T-cell (primary cell): ENCODE measurements at places on chromosomes 1 and 21.
A peak's percentile ranks its signal among the peaks of the same experiment; 100 is the strongest.

GRCh38 chr1:47563201-47563600, 125.4 kb downstream of the FOXD2 start:
- no peak overlapping the region for H3K27ac ChIP-seq
- DNase-seq = no peak
- H3K27me3 ChIP-seq = no peaks in the 10 kb centered on the region
- H3K36me3 ChIP-seq = no peaks in the 10 kb centered on the region
- no peaks in the 10 kb centered on the region for H3K4me1 ChIP-seq

DNA sequence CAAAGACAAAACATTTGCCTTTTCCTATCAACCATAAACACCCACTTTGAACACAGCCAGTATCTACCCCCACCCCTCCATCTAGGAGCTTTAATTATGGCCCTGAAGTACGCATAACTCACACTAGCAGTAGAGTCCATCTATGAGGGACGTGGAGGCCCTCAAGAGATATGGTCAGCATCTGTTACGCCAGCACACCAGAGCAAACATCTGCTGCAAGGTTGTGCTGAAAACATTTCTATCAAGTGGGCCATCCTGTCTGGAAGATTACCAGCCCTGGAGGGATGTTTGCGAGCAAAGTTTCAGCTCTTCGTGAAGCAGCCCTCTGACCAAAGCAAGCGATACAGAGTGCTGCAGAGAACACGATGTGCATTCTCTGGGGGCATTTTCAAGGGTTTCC, 74.6 kb downstream of the SLC45A1 start:
- H3K27ac ChIP-seq = no peak overlapping the region
- DNase-seq = no peak
- peaks cover 30% of the 10 kb centered on the region for H3K4me1 ChIP-seq
- H3K36me3 ChIP-seq = peaks cover 4% of the 10 kb centered on the region

- H3K36me3 ChIP-seq = no peaks in the 10 kb centered on the region
- H3K4me1 ChIP-seq = peaks cover 7% of the 10 kb centered on the region
- peak; percentile 42 for DNase-seq
- peak overlapping the region; percentile 21 for H3K4me3 ChIP-seq
- peak overlapping the region; percentile 60 for H3K27ac ChIP-seq
Measured at GRCh38 chr1:194289569-194290266, 1103.3 kb upstream of the B3GALT2 start.

GRCh38 chr21:40555021-40555528, 291.9 kb downstream of the DSCAM start:
- H3K27me3 ChIP-seq = no peaks in the 10 kb centered on the region
- no peak overlapping the region for H3K27ac ChIP-seq
- DNase-seq = no peak
- H3K4me3 ChIP-seq = no peak overlapping the region

- H3K36me3 ChIP-seq = no peaks in the 10 kb centered on the region
- H3K4me3 ChIP-seq = no peak overlapping the region
- peaks cover 9% of the 10 kb centered on the region for H3K4me1 ChIP-seq
- peaks cover 7% of the 10 kb centered on the region for H3K27me3 ChIP-seq
- DNase-seq = no peak
- H3K27ac ChIP-seq = no peak overlapping the region
Measured at GRCh38 chr1:161730050-161730564, 8.8 kb downstream of the FCRLB start.

GRCh38 chr1:192959657-192960186, 99.4 kb downstream of the UCHL5 start:
- H3K4me1 ChIP-seq = no peaks in the 10 kb centered on the region
- no peak overlapping the region for H3K27ac ChIP-seq
- no peak overlapping the region for H3K4me3 ChIP-seq
- no peaks in the 10 kb centered on the region for H3K36me3 ChIP-seq
- no peak for DNase-seq

DNA sequence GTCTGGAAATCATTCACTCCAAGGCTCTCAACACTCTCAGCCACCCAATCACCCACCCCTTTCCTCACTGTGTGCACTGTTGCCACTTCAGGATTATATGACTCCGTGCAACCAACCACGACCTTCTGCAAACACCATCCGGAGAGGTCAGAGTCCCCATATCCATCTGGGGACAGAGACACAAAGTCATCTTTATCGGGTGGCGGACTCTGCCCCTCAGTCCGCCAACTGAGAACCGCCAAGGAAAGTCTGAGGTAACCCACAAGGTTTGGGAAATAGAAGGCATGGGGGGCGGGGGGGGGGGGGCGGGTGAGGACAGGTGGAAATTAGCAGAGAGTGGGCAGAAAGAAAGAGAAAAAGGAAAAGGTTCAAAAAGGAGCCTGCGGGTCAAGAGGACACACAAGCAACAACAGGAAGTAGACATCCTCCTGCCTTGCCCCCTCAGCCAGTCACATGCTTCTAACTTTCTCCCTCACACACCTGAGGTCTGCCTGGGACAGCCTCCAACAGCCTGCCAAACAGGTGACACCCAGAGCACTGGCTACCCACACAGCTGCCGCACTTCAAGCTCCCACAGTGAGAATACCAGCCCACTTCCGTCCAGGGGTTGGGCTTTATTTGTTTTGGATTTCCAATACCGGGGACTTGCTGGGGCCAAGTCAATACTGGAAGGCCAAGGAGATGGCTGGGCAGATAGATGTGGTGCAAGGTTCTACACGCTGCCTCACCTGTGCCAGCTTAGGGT, 58.1 kb downstream of the SSBP3 start:
- peaks cover 10% of the 10 kb centered on the region for H3K36me3 ChIP-seq
- no peak overlapping the region for H3K27ac ChIP-seq
- DNase-seq = no peak
- no peaks in the 10 kb centered on the region for H3K27me3 ChIP-seq
- peaks cover 35% of the 10 kb centered on the region for H3K4me1 ChIP-seq

GRCh38 chr1:100931716-100932115, 35.8 kb downstream of the SLC30A7 start:
- H3K27ac ChIP-seq = peak overlapping the region; percentile 59
- no peak overlapping the region for H3K4me3 ChIP-seq
- H3K4me1 ChIP-seq = peaks cover 13% of the 10 kb centered on the region
- H3K27me3 ChIP-seq = no peaks in the 10 kb centered on the region
- no peak for DNase-seq

DNA sequence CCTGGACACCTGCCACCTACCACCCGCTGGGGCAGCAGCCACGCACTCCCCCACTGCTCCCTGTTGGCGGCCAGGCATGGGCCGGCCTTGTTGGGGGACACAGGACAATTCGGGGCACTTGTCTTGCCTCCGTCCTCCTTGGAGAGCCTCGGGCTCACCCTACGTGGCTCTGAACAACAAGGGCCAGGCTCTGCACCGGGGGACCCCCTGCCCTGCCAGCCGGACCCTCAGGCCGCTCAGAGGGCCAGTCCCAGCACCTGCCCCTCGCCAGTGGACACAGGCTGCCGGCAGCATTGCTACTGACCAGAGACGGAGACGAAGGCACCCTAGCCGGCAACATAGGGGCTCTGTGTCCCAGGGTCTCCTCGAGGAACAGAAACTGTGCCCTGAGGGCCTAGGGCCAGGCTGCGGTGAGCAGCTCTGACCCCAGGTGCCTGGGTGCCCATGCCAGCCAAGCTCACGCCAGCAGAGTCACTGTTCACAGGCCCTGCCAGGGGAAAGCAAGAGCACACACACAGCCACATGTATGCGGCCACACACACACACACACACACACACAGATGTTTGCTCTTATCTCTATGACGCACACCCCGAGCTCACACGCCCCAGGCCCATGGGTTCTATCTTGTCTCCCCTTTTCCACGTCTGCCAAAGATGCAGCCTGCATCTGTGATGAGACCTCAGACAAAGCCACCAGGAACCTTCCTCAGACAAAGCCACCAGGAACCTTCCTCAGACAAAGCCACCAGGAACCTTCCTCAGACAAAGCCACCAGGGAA, 45.9 kb downstream of the MORN1 start:
- DNase-seq = no peak
- no peak overlapping the region for H3K27ac ChIP-seq
- H3K4me3 ChIP-seq = no peak overlapping the region
- H3K27me3 ChIP-seq = no peaks in the 10 kb centered on the region
- H3K4me1 ChIP-seq = no peaks in the 10 kb centered on the region

- peaks cover 17% of the 10 kb centered on the region for H3K4me1 ChIP-seq
- H3K27ac ChIP-seq = no peak overlapping the region
Measured at GRCh38 chr1:197778366-197778945, 3.2 kb upstream of the DENND1B start.

DNA sequence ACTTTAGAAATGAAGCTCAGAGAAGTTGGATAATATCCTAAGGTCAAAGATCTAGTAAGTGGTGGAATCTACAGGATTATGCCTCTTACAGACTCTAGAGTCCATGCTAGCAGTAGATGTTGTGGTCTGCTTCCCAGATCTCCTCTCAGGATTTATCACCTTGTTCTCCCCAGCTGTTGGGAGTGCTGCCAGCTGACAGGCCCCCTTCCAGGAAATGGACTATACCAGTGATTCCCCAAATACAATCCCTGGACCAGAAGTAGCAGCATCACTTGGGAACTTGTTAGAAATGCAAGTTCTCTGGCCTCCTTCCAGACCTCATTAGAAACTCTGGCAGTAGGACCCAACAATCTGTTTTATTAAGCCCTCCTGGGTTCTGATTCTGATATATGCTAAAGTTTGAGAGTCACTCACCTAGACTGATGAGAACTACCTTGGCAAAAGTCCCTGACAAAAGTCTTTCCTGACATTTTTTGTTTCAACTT, 24.5 kb upstream of the NTNG1 start:
- no peak for DNase-seq
- no peaks in the 10 kb centered on the region for H3K36me3 ChIP-seq
- no peak overlapping the region for H3K4me3 ChIP-seq
- H3K27me3 ChIP-seq = no peaks in the 10 kb centered on the region
- no peak overlapping the region for H3K27ac ChIP-seq
- H3K4me1 ChIP-seq = no peaks in the 10 kb centered on the region

DNA sequence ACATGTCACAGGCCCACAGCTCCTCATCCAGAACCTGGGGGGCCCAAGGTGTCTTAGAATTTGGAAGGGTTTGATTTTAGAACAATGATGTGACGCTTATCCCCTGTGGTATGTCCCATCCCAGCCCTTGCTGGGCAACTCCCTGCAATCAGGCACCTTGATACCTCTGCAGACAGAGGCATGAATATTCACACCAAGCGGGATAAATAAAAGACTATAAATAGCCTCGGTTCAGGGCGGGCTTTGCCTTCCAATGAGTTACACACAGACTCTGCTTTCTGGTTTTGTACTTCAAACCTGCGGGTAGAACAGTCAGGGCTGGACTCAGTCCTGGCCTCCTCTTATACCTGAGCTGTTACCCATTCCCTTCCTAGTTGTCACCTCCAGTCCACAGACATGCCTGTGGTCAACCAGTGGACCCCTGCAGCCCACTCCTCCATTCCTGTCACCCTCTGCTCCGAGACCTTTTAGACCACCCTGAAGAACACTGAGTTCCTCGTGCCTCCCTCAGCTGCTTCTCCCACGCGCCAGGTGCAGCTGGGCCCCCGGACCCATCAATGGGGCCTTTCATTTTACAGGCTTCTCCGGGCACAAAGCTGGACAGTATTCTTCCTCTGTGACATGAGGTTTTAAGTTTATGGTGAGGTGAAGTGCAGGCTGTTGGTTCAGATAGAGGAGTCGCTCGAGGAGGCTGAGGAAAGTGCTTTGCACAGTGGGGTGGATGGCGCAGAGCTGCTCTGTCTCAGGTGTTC, 120.1 kb upstream of the TNR start:
- H3K4me3 ChIP-seq = no peak overlapping the region
- H3K4me1 ChIP-seq = no peaks in the 10 kb centered on the region
- DNase-seq = no peak
- no peak overlapping the region for H3K27ac ChIP-seq
- H3K27me3 ChIP-seq = no peaks in the 10 kb centered on the region
- H3K36me3 ChIP-seq = no peaks in the 10 kb centered on the region

GRCh38 chr1:93172778-93173177, 7.4 kb downstream of the TMED5 start:
- no peak overlapping the region for H3K27ac ChIP-seq
- H3K4me3 ChIP-seq = no peak overlapping the region
- H3K27me3 ChIP-seq = no peaks in the 10 kb centered on the region
- peaks cover 14% of the 10 kb centered on the region for H3K36me3 ChIP-seq
- DNase-seq = no peak

DNA sequence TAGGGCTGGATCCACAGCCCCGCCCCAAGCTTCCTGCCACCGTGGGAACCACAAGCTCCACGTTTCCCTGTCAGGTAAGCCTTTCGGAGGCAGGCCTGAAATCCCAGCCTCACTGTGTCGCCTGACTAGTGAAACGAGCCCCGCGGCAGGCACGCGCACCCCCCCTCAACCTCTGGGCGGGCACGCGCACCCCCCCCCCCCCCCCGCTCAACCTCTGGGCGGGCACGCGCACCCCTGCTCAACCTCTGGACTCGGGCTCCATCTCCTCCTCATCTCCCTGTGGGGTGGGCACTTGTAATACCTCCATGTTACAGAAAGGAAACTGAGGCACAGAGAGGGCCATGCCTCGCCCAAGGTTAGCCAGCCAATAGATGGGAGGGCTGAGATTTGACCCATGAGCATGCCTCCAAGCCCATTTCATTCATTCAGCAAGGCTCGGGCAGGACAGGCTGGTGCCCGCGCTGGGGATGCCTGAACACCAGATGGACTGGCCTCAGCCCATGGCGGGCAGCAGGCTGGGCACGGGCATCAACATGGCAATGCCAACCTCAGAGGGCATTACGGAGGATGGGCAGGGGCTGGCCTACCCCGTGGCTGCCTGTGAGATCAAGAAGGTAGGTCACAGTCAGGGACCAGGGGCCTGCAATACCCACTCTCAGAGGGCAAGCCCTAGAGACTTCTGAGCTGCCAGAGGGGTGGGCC, 4.7 kb downstream of the CFAP410 start:
- H3K27me3 ChIP-seq = no peaks in the 10 kb centered on the region
- DNase-seq = no peak
- peaks cover 5% of the 10 kb centered on the region for H3K36me3 ChIP-seq
- no peaks in the 10 kb centered on the region for H3K4me1 ChIP-seq

- no peak for DNase-seq
- H3K4me3 ChIP-seq = no peak overlapping the region
- H3K4me1 ChIP-seq = peaks cover 6% of the 10 kb centered on the region
- no peaks in the 10 kb centered on the region for H3K27me3 ChIP-seq
- H3K36me3 ChIP-seq = no peaks in the 10 kb centered on the region
- no peak overlapping the region for H3K27ac ChIP-seq
Measured at GRCh38 chr1:12516741-12517140, 101.3 kb downstream of the DHRS3 start.

- peaks cover 26% of the 10 kb centered on the region for H3K4me1 ChIP-seq
- no peak overlapping the region for H3K27ac ChIP-seq
- no peak overlapping the region for H3K4me3 ChIP-seq
- peaks cover 12% of the 10 kb centered on the region for H3K27me3 ChIP-seq
- DNase-seq = no peak
Measured at GRCh38 chr1:205451759-205452164, 4.1 kb downstream of the BLACAT1 start.

- no peak overlapping the region for H3K27ac ChIP-seq
- H3K27me3 ChIP-seq = no peaks in the 10 kb centered on the region
- no peaks in the 10 kb centered on the region for H3K4me1 ChIP-seq
- no peaks in the 10 kb centered on the region for H3K36me3 ChIP-seq
- H3K4me3 ChIP-seq = no peak overlapping the region
- DNase-seq = no peak
Measured at GRCh38 chr1:174740249-174740968, 259.3 kb upstream of the CACYBP start.

GRCh38 chr1:162475539-162476185, 22.0 kb upstream of the UHMK1 start:
- H3K36me3 ChIP-seq = no peaks in the 10 kb centered on the region
- no peak for DNase-seq
- no peaks in the 10 kb centered on the region for H3K4me1 ChIP-seq
- no peak overlapping the region for H3K4me3 ChIP-seq
- peaks cover 15% of the 10 kb centered on the region for H3K27me3 ChIP-seq

GRCh38 chr1:225892307-225892706, 3.4 kb upstream of the LEFTY1 start:
- no peak for DNase-seq
- no peaks in the 10 kb centered on the region for H3K36me3 ChIP-seq
- H3K27me3 ChIP-seq = no peaks in the 10 kb centered on the region
- no peak overlapping the region for H3K4me3 ChIP-seq
